ENCODE measurements at places on chromosomes 3 and 15.

DNA sequence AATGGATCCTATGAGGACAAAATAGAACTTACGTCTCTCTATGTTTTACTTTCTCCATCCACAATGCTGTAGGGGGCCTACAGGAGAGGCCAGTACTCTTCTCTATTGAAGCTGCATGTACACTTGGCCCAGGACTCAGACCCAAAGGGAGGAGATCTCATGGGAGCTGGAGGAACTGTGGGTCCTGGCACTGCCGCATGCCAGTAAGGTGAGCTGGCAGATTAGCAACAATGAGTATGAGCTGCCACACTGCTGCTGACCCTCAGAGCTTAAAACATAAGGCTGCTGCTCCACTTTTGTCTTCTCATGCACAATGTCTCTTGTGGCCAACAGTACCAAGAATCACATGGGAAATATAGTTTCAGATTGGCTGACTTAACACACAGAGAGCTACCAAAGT lies 57.8 kb upstream of the TBC1D5 start:
- DNase-seq, result no peak

DNA sequence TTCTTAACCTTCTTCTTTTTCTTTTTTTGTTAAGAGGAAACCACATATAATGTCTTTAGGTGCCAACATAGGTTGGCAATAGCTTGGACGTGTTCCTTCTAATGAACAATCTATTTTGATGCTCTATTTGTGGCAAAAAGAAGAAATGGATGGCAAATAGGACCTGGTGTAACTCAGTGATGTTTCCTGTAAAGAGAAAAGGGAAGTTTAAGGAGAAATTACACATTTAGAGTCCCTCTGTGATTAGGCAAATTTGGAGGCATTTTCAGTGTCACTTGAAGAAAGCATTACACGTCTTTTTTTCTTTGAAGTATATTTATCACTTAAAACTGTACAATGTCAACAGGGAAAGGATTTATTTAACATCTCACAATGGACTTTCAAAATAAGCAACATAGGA lies 327.1 kb downstream of the ZIC1 start:
- no peak for DNase-seq

GRCh38 chr3:159128628-159129027 lies 326.8 kb downstream of the MFSD1 start:
- DNase-seq, result no peak

DNA sequence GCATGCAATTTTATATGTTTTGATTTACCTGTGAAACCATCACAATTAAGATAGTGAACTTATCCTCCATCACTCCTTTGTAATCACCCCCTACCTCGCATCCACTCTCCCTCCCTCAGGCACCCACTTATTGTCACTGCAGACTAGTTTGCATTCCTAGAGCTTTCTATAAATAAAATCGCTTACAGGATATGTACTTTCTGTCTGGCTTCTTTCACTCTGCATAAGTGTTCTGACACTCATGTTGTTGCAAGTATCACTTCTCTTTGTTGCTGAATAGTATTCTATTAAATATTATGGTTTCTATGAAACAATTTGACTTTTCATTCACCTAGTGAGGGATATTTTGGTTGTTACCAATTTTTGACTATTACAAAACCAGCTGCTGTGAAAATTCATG lies 139.3 kb downstream of the RSRC1 start:
- no peak for DNase-seq

- no peak for DNase-seq
Measured at GRCh38 chr3:148957586-148957985, 33.8 kb upstream of the GYG1 start.

DNA sequence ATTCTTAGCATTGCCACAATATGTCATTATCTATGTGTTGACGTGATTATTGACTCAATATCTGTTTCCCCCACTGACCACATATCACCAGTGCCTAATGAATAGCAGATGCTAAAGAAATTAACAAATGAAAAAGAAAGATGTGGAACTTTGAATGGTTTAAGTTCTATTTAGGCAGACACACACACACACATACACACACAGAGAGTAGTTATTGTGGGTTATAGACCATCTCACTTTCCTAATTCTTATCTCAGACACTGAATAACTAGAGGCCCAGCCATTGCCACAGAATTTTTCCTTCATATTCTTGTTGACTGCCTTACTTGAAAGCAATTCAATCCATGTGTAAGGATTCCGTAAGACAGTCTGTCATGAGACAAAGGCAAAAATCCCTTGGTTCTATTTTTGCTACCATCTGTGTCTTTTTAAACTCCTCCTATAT lies 61.9 kb upstream of the PHLDB2 start:
- no peak for DNase-seq

DNA sequence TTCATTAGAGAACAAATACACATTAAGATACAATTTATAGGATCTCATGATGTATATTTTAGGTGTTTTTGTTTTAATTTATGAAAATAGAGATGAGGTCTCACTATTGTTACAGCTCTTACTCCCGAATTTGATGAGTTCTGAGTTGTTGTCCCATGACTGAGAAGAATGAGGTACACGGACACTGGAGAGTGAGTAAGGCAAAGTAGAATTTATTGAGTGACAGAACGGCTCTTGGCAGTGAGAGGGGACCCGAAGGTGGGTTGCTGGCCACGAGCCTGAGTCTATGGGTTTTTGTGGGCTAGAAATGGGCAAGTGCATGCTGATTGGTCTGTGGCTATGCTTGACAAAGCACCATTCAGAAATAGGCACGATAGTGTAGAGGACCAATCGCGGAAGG lies 3.1 kb upstream of the RNF168 start:
- no peak for DNase-seq
